ENCODE measurements at places on chromosomes 11 and 22. TPM values are rescaled to one million over a fixed set of nuclear protein-coding genes. Genes with fewer than 3 reads are reported as not detected.

The MFNG gene
- total RNA-seq, result not detected

The ACR gene
- not detected for total RNA-seq

The YPEL4 gene
- not detected for total RNA-seq

The GAB4 gene
- total RNA-seq, result not detected

The WNT7B gene
- total RNA-seq, result not detected

The RAB38 gene
- 1.7 TPM for total RNA-seq

The PANX3 gene
- total RNA-seq, result not detected

The RBX1 gene
- total RNA-seq, result 83.9 TPM

The PKNOX2 gene
- total RNA-seq, result 1.1 TPM

The MLC1 gene
- total RNA-seq, result 0.37 TPM

The OVOL1 gene
- total RNA-seq, result not detected

The MYBPC3 gene
- total RNA-seq, result not detected

The RFPL2 gene
- total RNA-seq, result not detected

The SYT7 gene
- total RNA-seq, result 2.0 TPM

The LIN7C gene
- total RNA-seq, result 114 TPM

The TRIM5 gene
- 17.9 TPM for total RNA-seq

The DRICH1 gene
- 0.79 TPM for total RNA-seq

The OR52A1 gene
- total RNA-seq, result not detected

The GPHA2 gene
- not detected for total RNA-seq
